ENCODE measurements at places on chromosomes 2 and 18.

DNA sequence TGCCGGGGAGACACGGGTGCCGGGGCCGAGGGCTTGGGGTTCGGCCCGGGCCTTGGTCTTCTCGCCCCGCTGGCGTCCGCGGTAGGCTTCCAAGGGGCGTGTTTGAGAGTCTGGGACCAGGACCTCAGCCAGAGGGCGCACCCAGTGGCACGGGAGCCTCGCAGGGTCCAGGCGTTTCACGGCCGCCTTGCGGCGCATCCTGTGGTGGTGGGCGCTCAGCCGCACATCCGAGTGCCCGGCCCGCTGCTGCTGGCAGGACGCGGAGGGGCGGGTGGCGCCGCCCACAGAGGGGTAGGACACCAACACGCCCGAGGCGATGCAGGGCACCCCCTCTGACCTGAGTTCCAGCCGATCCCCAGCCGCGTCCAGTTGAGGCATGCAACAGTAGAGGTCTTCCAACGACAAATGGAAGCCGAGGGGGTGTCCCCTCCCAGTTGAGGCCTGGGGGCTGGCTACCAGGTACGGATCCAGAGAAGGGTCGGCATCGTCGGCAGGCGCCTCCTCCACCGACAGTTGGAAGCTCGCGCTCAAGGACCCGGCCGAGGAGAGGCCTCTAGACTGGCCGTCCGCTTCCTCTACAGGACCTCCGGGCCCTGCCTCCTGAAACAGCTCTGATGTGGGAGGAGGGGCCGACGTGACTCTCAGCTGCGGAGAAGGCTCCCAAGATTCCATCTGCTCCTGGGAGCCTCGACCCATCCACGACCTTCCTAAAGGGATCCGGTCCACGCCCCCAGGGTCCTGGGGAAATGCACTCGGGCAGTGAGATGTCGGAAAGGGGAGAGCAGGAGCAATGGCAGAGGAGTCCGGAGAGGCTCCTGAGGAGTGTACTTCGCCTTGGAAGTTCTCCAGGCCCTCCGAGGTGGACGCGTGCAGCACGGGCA lies 6.3 kb downstream of the C2orf81 start:
- DNase-seq, result no peak

- no peak for DNase-seq
These were observed 830.6 kb downstream of the SLC4A3 start for GRCh38 chr2:220458051-220458450.

- DNase-seq, result no peak
These were observed 27.5 kb downstream of the ZNF516 start for GRCh38 chr18:76467371-76468190.

- no peak for DNase-seq
These were observed 75.7 kb downstream of the RBMS1 start for GRCh38 chr2:160417745-160418397.

GRCh38 chr18:49050452-49050851 lies 99.7 kb upstream of the SMAD7 start:
- DNase-seq, result no peak

- DNase-seq, result no peak
These were observed 80.2 kb upstream of the PKDCC start for GRCh38 chr2:41967476-41968181.

DNA sequence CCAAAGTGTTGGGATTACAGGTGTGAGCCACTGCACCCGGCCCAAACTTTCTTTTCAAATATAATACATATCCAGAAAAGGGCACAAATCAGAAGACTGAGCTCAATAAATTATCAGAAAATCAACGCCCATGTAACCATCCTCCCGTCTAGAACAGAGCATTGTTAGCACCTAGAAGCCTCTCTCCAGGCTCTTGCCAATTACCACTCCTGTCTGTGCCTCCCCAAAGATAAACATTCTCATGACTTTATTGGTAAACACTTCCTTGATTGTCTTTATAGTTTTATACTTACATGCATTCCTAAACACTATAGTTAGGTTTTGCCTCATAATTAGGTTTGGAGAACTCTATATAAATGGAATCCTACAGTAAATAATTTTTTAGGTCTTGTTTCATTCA lies 58.5 kb upstream of the SP5 start:
- DNase-seq, result no peak

- DNase-seq, result no peak
These were observed 91.2 kb downstream of the GLI2 start for GRCh38 chr2:120826716-120827410.

- no peak for DNase-seq
These were observed 589 bp upstream of the DAW1 start for GRCh38 chr2:227870710-227871374.

DNA sequence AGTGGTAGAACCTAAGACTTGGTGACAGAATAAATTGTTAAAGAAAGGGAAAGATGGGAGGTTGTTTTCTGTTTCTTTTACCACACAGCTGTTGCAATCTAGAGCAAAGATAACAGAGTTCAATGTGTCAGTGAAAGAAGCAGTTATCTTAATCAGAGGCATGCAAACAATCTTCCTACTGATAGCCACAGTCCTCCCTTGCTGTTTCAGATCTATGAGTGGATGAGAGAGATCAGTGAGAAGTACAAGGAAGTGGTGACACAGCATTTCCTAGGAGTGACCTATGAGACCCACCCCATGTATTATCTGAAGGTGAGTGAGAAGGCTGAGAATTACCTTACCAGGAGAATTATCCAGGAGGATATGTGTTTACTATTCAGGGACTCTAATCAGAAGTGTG lies 15.9 kb downstream of the CPO start:
- no peak for DNase-seq
